ENCODE measurements at places on chromosomes 3 and 15.

- DNase-seq, result no peak
Measured at GRCh38 chr3:177338697-177339219, 141.5 kb upstream of the TBL1XR1 start.

GRCh38 chr3:36077320-36077719 is 303.0 kb upstream of the STAC start:
- no peak for DNase-seq

GRCh38 chr3:150681057-150681456 is 22.7 kb downstream of the ERICH6 start:
- no peak for DNase-seq

DNA sequence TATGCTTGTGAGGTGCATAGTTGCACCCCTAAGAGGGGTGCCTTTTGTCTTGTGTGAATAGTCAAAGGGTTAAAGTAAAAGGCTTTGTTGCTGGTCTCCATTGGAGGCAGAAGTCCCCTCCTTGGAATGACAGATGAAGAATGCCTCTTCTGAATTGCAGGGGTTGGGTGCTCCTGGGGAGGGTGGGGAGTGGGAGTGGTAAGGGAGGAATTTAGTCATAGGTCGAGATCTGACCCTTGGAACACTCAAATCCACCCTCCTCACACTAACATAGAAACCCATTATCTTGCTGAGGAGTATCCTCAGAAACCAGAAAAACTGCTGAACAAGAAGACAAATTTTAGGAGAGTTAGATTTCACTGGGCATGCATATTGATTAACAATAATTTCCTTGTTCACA is 4.7 kb downstream of the CTXND1 start:
- DNase-seq, result no peak
